ENCODE measurements at places on chromosomes 5 and 9.

- DNase-seq, result no peak
These were observed 318.4 kb downstream of the MAN2A1 start for GRCh38 chr5:110008131-110008530.

- DNase-seq, result no peak
These were observed 80.4 kb downstream of the LHFPL2 start for GRCh38 chr5:78568212-78568611.

DNA sequence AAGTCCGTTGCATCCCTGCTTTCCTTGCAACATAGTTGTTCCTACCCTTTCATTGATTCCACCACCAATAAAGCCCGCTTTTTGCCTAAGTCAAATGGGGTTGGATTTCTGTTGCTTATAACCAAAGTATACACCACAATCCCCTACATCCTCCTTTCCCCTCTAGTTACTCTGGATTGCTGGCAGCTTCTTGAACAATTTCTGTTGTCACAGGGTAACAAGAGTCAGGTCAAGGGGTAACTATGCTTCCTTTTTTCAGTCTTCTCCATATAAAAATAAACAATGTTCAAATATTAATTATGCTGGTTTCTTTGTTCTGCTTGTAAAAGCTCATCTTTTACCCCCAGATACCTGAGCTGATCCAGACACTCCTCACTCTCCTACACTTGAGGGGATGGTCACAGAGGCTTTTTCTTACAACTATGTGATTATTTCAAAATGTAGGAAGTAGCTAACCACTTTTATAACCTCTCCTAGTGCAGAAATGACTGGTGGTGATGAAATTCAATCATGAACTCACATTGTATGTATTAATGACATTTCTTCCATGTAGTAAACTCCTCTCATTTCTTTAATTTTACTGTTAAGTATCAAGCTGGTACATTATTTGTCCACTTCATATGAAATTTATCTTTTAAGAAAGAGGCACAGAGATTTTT, 136.5 kb downstream of the SNX18 start:
- no peak for DNase-seq

DNA sequence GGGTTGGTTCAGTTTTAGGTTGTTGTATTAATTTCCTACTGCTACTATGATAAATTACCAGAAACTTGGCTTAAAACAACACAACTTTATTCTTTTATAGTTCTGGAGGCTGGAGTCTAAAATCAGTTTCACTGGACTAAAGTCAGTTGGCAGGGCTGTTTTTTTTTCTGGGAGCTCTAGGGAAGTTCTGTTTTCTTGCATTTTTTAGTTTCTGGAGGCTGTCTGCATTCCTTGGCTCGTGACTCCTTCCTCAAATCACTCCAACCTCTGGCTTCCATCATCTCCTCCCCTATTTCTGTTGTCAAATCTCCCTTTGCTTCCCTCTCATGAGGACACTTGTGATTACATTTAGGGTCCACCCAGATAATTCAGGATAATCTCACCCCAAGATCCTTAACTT, 51.3 kb upstream of the SUB1 start:
- DNase-seq, result no peak

GRCh38 chr5:165477546-165477945, 1972.1 kb downstream of the MAT2B start:
- DNase-seq, result no peak

- no peak for DNase-seq
These were observed 16.1 kb downstream of the AP3S1 start for GRCh38 chr5:115857626-115858349.

DNA sequence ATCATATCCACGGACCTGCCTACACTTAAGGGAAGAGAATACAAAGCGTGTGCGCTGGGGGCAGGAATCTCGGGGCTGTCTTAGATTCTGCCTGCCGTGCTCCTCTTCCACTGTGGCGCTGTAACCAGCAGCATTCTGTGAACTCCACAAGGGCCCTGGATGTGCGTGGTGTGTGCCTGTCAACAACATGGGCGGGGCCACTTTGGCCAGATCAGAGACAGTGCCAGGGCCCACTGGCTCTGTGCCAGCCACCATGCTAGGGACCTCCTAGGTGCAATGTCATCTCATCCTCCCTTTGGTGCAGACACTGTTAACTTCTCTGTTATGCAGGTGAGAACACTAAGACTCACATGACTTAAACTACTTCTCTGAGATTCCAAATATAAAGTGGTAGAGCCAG, 113.7 kb downstream of the COL23A1 start:
- no peak for DNase-seq

DNA sequence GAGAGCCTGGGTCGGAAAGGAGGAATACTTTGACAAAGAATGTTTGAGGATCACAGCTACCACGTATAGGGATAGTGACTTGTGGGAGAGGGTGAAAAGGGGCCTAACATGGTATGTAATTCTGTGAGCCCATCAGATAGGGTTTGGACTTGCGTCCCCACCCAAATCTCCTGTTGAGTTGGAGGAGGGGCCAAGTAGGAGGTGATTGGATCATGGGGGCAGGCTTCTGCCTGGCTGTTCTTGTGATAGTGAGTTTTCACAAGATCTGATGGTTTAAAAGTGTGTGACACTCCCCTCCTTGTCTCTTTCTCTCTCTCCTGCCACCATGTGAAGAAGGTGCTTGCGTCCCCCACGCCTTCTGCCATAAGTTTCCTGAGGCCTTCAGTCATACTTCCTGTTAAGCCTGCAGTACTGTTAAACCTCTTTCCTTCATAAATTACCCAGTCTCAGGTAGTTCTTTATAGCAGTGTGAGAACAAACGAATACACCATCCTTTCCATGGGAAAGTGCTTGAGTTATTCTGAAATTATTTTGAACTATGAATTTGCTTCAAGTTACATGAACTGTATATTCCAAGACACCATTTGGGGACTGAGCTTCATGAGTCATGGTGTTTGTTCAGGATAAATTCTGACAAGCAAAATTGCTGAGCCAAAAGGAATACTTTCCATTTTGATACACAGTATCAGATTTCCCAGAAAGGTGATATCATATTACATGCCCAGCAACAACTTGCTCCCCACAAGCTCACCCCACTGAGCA, 68.8 kb upstream of the SSBP2 start:
- no peak for DNase-seq

GRCh38 chr9:84736081-84736480, 66.6 kb downstream of the NTRK2 start:
- DNase-seq, result no peak

- no peak for DNase-seq
These were observed 179.0 kb downstream of the TSSK1B start for GRCh38 chr5:113255579-113256386.

- no peak for DNase-seq
These were observed 27.4 kb upstream of the KCNMB1 start for GRCh38 chr5:170416526-170416925.

GRCh38 chr5:1002836-1003235, 5.8 kb upstream of the NKD2 start:
- DNase-seq, result no peak

Measured in GDM1 (cell line).